Amygdala (tissue), 56 donors: ENCODE measurements at places on chromosomes 12 and 14.

DNA sequence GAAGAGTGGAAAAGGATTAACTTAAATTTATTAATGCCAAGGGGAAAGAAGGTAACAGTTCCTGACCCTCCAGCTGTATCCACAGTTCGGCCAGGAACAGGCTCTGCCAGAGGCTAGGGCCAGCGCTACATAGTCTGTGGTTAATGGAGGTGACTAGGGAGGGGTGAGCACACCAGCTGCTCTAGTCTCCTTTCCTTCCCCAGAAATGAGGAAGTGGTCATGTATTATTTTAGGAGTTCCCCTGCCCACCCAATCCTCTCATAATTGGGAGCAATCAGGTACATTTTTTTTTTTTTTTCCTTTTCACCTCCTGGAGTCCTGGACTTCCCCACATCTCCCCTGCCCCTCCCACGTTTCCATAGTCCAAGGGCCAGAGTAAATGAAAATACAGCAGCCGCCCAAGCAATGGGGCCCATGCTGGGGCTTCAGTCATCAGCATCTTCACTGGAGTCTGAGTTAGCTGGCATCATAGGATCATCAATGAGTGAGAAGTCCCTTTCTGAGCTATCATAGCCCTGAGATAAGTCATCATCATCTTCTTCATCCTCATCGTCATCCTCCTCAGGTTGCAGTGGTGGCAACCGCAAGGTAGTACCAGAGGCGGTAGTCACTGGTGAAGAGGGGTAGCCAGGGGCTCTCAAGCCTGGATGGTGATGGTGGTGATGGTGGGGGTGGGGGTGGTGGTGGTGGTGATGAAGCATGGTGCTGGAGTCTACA lies 1.5 kb upstream of the SUPT16H start:
- DNase-seq, result no peak

DNA sequence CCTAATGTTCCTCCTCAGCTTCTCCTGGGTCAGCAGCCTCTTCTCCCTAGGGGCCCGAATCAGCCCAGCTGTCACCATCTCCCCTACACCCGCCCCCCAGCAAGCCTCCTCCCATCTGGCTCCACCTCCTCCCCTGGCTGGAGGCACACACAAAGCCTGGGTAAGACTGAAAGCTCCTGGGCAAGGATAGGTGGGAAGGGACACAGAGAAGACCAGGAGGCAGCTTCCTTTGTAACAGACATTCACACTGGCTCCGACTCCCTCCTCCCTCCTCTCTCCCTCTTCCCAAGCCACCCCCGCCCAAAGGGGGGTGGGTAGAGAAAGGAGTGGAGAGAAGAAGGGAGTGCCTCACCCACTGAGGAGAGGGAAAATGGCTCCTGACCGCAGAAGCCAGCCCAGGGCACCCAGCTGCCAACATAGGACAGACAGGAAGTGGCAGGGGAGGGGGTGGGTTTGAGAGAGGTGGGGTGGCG lies 4.0 kb downstream of the CHD4 start:
- DNase-seq, result no peak

GRCh38 chr14:98634043-98634820 lies 637.8 kb downstream of the BCL11B start:
- DNase-seq, result no peak

- no peak for DNase-seq
Observed at GRCh38 chr14:76101391-76102379, 50.0 kb upstream of the GPATCH2L start.

GRCh38 chr12:127293507-127294310 lies 973.3 kb upstream of the TMEM132C start:
- DNase-seq, result no peak

- no peak for DNase-seq
Observed at GRCh38 chr12:49032679-49033447, 14.3 kb upstream of the PRKAG1 start.

DNA sequence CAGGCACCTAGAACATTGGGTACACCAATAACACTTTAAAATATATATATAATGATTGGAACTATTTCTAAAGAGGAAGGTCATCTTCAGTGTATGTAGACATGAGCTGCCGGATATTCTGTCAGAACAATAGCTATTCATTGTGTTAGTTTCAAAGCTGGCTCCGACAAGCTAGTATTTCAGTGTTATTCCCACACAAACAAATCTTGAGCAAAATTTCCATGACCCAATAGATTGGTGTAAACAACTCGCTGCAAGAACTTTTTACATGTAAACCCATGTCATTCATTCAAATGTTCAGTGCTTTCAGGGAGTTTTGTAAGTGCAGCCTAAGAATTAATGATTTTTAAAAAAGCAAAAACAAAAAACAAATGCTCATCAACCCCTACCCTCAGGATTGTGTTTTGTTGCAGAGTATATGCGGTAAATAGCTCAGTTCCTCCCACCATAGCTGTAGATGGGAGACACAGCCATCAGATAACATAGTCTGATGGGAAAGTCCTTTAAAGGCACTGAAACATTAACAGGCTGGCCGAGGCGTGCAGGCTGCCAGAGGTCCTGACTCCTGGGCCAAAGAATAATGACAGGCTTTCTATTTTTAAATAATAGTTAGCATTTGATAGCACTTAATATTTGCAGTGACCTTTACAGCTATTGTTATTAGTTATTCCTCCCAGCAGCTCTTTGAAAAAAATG lies 150.3 kb upstream of the ARHGAP5 start:
- DNase-seq, result no peak

DNA sequence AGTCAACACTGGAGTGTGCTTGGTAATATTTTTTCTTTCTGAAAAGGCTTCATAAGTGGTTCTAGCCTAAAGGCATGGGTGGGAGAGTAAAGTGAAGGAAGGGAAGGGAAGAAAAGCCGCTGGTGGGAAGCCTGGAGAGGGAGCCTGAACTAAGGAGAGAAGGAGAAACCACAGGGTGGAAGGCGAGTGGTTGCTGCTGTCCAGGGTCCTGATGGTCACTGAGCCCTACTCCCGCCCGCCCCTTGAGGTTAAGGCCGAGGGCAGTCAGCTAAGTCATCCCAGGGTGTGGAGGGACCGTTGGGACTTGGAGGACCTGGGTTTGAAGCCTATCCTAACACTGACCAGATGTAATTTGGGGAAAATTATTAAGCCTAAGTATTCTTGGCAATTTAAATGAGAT lies 189.1 kb downstream of the PIWIL1 start:
- no peak for DNase-seq

DNA sequence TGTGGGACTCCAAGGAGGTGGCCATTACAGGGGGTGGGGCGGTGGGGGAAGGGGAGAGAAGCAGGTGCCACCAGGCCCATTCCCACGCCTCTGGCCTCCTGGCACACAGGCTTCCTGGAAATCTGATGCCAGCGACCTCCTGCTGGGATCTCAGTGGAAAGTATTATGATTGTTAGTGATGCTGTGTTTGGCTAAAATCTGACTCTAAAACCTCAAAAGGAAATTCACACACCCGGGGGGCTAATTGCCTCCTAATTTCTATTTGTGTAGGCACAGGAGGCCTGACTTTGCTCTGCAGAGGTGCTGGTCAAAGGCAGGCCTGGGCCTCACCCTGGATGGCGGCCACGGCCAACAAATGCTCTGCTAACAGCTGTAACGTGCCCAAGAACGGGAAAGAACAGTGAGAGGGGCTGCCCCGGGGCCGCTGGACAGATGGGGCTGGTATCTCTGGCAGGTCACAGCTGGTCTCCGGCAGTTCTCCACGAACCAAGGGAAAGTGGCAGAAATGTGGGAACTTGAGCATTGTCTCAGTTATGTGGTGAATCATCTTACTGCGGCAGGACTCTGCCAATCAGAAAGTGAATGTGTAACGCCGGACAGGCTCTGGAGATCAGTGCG lies 14.3 kb downstream of the FAM181A start:
- no peak for DNase-seq

GRCh38 chr12:80184926-80185325 lies 85.6 kb downstream of the OTOGL start:
- no peak for DNase-seq

- DNase-seq, result no peak
Observed at GRCh38 chr14:20606190-20606901, 15.2 kb upstream of the RNASE12 start.

- DNase-seq, result no peak
Observed at GRCh38 chr12:93813186-93813585, 136.0 kb downstream of the CRADD start.

GRCh38 chr12:22406627-22407026 lies 72.1 kb upstream of the ST8SIA1 start:
- no peak for DNase-seq

GRCh38 chr12:122028905-122029560 lies 7.3 kb downstream of the BCL7A start:
- DNase-seq, result no peak

- no peak for DNase-seq
Observed at GRCh38 chr12:57260366-57260765, 9.4 kb upstream of the STAC3 start.

GRCh38 chr12:47811581-47812484 lies 7.9 kb downstream of the HDAC7 start:
- no peak for DNase-seq

- no peak for DNase-seq
Observed at GRCh38 chr14:94349276-94349675, 26.1 kb upstream of the SERPINA6 start.

DNA sequence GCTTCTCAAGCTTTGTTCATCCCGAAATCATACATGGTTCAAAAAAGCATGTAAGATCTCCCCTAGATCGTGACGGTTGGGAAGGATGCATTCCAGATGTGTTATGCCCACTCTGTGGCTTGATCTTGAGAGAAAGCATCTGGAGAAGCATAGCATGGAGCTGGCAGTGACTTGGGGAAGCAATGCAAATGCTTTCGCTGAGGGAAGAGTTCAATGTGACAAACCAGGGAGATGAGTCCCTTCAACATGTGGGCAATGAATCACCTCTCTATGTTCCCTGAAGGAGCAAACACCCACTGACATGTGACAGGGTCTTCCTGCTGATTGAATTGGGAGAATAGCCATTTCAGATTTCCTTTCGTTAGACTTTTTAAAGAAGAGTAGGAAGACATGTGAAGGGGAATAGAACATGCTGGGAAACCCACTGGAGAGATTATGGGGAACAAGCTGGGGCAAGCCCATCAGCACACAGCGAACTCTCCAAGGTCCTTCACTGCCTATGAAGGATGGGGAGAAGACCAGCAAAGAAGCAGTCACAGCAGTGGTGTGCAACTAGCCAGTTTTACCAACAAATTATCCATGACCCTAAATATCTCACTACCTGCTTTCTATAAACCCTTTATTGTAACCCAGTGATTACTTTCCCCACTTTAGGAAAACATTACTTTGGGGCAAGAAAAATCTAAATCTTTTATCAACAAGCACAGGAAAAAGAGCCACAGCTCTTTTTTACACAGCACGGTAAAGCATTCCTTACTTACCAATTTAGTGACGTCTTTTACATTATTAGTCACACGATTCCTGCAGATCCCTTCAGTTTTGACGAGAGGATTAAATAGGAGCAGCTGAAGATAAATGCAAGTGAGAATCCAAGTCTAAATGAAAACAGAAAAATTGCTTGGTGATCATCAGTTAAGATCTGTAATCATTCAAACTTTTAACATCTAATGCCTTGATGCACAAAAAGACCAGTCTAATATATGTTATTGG lies 35.0 kb downstream of the KITLG start:
- no peak for DNase-seq

- DNase-seq, result no peak
Observed at GRCh38 chr12:63042646-63043045, 107.7 kb upstream of the PPM1H start.

DNA sequence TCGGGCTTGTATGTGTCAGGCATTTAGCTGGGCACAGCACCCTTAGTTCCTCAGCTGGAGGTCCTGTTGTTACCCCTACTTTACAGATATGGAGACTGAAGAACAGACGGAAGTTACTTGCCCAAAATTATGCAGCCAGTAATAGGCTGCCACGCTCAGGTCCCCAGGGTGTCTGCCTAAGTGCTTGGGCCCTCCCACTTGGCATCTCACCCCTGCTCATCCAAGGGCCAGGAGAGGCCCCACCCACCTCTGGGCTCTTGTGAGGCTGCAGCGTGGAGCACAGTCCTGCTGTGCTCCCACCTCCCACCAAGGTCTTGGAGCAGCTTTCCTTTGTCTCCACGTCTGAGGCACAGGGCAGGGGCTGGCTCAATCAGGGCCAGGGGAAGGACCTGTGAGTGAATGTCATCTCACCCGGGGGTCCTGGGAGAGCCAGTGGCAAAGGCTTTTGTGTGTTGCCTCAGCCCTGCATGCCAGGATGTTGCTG lies 64.6 kb downstream of the BEGAIN start:
- no peak for DNase-seq

DNA sequence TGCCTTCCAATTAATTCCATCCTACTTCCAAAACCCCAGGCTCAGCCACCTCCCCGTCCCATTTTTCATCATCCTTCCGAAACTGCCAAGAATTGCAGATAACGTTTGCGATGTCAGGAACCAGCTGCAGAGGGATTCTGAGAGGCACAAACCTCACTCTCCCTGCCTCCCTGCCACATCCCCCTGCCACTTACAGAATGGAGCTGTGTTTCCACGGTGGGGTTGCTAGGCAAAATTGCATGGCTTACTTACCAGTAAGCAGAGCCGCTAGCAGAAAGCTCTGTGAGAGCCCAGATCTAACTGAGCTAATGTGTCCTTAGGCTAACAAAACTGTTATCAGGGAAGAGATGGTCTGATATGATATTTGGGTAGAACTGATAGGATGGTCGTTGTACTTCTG lies 127.4 kb downstream of the KCNK10 start:
- peak; percentile 43 for DNase-seq

DNA sequence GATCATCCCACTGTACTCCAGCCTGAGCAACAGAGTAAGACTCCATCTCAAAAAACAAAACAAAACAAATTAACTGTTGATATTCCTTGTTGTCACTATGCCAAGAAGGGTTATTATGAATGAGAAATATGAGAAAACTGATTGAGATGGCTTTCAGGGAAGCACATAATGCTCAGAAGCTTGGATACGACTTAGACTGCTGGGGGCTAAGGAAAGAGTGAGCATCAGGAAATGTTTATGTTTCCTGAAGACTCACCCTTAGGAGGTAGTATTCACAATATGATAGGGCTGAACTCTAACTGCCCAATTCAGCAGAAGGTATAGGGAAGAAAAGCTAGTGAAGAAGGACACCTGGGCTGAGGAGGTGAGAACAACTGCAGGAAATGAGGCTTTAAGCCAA lies 6.3 kb downstream of the STYK1 start:
- DNase-seq, result no peak

- DNase-seq, result no peak
Observed at GRCh38 chr12:103715494-103715893, 125.5 kb downstream of the NT5DC3 start.
